ENCODE measurements at places on chromosomes 12 and 14. TPM values are rescaled to one million over a fixed set of nuclear protein-coding genes. Genes with fewer than 3 reads are reported as not detected.

The CDC42BPB gene
- total RNA-seq = 118 TPM

- DNase-seq = no peak
These were observed 63.9 kb downstream of the SYT1 start for GRCh38 chr12:78928200-78929074.

DNA sequence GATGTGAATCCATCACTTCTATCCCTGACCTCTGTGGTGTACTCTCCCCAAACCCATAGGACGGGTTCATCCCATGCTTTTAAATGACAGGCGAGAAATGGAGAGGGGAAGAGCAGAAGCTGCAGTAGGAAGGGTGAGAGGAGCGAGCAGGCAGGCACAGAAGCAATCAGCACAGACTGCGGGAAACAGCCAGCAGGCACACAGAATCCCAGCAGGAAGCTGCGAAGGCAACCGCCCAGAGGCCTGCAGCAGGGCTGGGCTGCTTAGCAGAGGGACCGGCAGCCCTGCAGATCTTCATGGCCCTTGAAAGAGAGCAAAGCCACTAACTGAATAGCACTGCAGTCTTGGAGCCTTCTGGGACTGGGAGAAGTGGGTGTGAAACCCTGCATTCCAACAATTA is 287.0 kb upstream of the FKBP4 start:
- DNase-seq = no peak

DNA sequence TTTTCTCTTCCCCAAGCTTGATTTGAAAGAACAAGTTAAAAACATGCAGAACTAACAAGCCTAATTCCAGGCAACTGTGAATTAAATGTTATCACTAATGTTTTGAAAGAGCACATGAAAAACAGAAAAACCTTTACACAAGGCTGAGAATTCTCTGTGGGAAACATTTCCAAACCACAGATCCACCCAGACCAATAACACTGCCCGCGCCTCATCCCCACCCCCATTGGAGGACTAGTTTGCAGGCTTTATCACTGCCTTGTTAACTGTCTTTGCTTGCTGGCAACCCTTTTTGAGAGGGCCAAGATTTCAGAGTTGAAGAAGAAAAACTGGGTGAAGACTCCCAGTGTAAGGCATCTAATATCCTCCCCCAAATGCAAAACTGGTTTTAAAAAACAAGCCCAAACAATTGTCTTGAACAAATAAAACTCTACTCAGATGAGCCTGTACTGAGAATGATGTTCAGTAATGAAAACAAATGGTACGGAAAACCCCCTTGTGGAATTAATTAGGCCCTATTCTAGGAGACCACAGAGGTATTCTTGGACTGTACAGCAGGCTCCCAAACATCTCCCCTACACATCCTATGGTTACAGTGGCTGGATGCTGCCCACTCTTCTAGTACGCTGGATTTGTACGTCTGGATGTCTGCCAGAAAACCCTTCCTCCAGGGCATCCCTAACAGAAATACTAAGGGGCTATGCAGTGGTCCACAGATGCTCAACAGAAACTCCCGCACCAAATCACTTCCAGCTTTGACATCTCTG is 5.8 kb downstream of the MAX start:
- DNase-seq = no peak

DNA sequence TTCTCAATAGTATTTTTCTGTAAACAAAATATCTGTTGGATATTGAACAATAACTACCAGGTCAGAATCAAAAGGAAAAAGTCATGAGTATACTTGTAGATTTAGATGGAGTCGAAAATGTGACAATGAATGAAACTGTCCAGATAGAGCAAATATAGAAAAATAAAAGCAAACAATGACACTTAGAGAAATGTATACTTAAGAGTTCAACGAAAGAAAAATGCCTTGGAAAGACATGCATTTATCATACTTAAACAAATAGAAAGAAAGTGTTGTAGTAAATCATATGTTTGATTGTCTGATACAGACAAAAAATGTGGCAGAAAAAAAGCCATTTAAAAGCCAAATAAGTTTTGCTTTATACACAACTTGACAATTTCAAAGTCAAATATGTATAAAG is 571.2 kb upstream of the MGAT4C start:
- no peak for DNase-seq

Data from dermis blood vessel endothelial cell (primary cell).